ENCODE measurements at places on chromosomes 6 and 20. TPM values are rescaled to one million over a fixed set of nuclear protein-coding genes. Genes with fewer than 3 reads are reported as not detected.

Gene HLA-DPB1
- 150 TPM for polyA plus RNA-seq

GRCh38 chr20:59361411-59361810 is 61.0 kb downstream of the EDN3 start:
- no peak overlapping the region for H3K27ac ChIP-seq
- H3K4me3 ChIP-seq: no peak overlapping the region
- no peak for DNase-seq
- H3K27me3 ChIP-seq: no peaks in the 10 kb centered on the region
- no peaks in the 10 kb centered on the region for H3K36me3 ChIP-seq

Gene EBF4
- polyA plus RNA-seq: 3.5 TPM

DNA sequence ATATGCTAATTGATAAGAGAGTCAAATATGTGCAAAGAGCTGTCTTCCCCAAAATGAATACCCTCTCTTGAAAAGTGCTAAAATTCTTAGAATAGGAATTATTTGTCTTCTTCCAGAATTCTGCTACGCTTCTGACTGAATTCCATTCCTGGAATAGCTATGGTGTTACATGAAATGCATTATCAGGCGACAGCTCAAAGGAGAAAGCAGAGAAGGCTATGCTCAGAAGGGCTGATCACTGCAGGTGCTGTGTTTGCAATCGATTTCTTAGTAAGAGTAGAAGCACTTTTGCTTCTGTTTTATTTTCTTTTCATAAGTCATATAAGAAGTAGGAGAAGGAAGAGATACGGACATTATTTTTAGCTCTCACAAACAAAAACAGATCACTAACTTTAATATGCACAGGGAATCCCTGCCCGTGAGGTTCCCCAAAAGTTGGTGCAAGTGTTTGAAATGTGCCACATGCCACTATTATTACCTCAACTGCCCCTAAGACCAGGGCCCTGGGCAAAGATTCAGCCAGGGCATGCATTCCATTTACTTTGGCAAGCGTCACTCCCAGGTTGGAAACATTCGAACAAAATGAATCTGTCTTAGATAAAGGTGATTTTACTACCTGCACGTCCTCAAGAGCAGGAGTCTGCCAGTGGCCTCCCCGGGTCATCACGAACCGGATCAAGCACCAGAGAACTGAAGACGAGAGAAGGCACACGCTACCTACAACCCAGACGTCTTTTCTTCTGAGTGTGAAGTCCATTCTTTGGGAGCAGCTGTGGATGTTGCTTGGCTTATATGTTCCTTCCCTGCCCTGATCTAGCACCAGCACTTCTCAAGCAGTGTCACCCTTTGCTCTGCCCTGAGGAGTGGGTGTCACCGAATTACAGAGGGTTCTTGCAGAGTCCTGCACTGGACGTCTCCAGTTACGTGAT is 7.2 kb downstream of the MYLK4 start:
- H3K4me1 ChIP-seq: no peaks in the 10 kb centered on the region
- no peaks in the 10 kb centered on the region for H3K27me3 ChIP-seq
- H3K36me3 ChIP-seq: no peaks in the 10 kb centered on the region
- H3K4me3 ChIP-seq: no peak overlapping the region

Gene MUC22
- polyA plus RNA-seq: not detected

DNA sequence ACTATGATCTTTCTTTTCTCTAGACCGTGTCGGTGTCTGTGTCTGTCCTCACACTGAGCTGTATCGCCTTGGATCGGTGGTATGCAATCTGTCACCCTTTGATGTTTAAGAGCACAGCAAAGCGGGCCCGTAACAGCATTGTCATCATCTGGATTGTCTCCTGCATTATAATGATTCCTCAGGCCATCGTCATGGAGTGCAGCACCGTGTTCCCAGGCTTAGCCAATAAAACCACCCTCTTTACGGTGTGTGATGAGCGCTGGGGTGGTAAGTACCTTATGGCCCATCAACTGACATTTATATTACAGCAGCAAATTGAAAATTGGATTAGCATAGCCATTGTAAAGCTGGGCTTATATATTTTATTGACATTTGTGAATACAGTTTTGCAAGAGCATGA is 72.2 kb upstream of the GFRAL start:
- DNase-seq: no peak
- H3K27me3 ChIP-seq: no peaks in the 10 kb centered on the region
- H3K4me1 ChIP-seq: no peaks in the 10 kb centered on the region
- H3K27ac ChIP-seq: no peak overlapping the region
- H3K36me3 ChIP-seq: no peaks in the 10 kb centered on the region
- H3K4me3 ChIP-seq: no peak overlapping the region

GRCh38 chr6:45697605-45698004 is 318.1 kb downstream of the CLIC5 start:
- no peaks in the 10 kb centered on the region for H3K36me3 ChIP-seq
- no peak overlapping the region for H3K27ac ChIP-seq
- no peak overlapping the region for H3K4me3 ChIP-seq
- no peaks in the 10 kb centered on the region for H3K27me3 ChIP-seq

Gene SLC52A3
- 8.8 TPM for polyA plus RNA-seq
